ENCODE measurements at places on chromosomes 7 and 10. TPM values are rescaled to one million over a fixed set of nuclear protein-coding genes. Genes with fewer than 3 reads are reported as not detected.

DNA sequence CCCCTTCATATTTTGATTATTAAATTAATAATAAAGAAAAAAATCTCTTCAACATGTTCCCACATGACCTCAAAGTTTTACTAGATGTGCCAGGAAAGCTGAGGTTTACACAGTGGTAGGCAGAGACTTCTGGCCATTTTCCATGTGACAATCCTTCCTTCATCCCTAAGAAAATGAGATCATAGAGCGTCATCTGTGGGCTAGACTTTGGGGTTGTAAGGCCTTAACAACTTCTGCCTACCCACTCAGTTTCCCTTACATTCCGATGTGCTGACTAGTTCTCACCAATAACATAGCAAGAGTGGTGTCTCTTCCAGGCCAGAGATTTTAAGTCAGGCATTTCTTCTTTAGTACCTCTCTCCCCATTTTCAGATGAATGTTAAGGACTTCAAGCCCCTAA lies 171.1 kb upstream of the PHF14 start:
- no peak for DNase-seq

ACTR3C gene
- total RNA-seq = 8.7 TPM

LIPM gene
- not detected for total RNA-seq

CLIP2 gene
- 48.9 TPM for total RNA-seq

DNA sequence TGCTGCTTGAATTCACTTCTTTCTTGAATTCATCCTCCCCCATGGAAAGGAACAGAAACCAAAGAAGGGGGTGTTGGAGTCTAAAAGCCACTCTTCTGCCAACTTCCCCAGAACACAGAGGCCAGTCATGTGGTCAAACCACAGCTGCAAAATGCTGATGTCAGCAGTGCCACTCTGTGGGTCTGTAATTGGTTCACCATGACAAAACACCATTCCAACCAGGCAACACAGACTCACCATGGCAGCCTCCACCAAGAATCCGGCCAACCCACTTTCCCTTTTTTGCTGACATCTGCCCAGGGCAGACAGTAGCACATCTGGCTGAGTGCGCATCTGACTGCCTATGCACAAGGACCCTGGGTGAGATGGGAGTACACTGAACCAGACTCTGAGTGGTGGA lies 16.8 kb downstream of the OSBPL3 start:
- no peak for DNase-seq

GRCh38 chr10:70587045-70587658 lies 15.4 kb downstream of the PRF1 start:
- DNase-seq = no peak

SPAM1 gene
- not detected for total RNA-seq

- DNase-seq = no peak
Measured at GRCh38 chr7:138866353-138866752, 68.4 kb upstream of the ATP6V0A4 start.

GRCh38 chr10:74913377-74913979 lies 87.1 kb downstream of the KAT6B start:
- no peak for DNase-seq

CNPY1 gene
- total RNA-seq = not detected

NEUROG3 gene
- total RNA-seq = 0.93 TPM

ZFAND4 gene
- total RNA-seq = 10.0 TPM

STK31 gene
- total RNA-seq = 0.74 TPM

GRCh38 chr7:19091550-19092200 lies 25.8 kb downstream of the TWIST1 start:
- DNase-seq = no peak

DNA sequence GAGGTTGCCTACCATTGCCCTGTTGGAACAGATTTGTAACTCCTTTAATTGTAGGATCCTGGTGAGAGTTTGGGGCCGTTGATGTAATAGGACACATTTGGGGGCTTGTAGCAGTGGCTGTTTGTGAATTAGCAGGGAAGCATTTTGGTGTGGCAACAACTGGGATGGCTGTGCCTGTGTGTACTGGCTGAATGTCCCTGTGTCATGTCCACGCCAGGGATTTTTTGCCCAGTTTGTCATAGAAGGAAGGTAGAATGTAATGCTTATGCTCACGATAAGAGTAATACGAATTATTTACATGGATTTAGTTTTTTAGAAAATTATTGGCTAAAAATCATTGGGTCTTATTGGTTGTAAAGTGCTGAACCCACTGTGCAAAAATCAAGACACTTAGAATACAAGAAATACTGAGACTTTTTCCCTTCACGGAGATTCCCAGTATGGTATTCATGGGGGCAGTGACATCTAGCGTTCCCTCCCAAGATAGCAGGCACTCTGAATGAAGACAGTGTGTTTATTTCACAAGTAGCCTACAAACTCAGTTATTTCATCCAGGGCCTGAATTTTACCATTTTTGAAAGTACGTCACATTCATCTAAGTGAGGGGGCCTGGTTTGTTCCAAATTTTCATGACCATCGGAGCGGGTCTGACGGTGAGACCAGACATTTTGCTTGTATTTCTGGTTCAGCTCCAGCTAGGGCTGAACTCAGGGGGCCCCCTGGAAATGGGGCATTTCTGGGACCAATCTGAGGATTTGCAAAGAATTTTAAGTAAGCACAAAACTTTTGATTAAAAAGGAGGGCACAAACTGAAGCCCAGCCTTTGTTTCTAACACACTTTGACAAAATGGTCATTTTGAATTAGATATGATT lies 74.7 kb downstream of the CACNB2 start:
- DNase-seq = no peak

DNA sequence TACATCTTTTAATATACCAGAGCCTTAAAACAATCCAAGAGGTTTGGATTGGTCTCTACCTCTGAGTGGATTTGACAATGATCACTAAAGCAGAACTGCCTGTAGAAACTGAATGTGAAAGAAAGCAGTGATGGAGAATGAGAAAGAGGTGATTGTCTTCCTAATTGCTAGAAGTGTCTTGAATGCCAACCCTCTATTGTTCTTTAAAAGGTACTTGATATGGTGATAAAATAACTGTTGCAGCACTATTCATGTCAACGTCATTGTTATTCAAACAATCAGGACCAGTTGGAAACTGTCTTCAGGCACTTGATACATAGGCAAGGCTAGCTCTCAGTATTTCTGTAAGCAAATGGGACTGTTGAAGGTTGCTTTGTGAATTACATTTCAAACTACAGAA lies 47.9 kb upstream of the ITPRID1 start:
- no peak for DNase-seq

- no peak for DNase-seq
Measured at GRCh38 chr7:81534996-81535395, 234.9 kb downstream of the HGF start.

FAM221A gene
- 11.7 TPM for total RNA-seq

DNA sequence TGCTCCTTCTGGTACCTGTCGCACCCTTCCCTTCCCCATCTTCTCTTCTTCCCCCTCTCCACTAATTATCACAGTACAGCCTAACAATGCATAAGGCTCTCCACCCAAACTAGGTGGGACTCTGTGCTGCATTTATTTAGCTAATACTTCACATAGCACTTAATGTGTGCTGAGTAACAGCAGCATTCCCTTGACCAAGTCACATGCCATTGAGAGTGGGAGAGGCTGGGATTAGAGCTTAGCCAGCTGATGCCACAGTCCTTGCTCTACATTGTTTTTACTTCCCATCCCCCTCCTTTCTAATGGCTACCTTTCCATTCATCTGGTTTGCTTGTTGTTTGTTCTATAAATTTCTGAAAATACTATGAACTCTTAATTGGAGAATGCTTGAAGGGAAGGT lies 426.9 kb downstream of the LRMDA start:
- no peak for DNase-seq

DNA sequence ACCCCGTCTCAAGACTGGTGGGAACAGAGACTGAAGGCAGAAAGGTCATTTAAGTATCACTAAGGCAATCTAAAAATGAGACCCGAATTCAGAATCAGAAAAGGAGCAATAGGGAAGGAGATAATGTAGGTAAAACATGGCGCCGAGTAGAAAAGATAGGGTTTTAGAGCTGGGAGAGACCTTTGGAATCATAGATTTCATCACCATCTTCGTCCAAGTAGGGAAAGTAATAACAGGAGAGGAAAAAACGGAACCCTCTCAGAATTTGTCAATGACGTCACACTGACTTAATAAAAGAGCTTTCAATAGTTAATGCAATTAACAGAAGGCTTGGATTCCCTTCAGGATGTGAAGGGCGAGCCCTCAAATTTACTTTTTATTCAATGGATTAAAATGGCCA lies 1.0 kb upstream of the UBN2 start:
- no peak for DNase-seq

NOS3 gene
- 1.7 TPM for total RNA-seq

SPDYE16 gene
- total RNA-seq = 0.51 TPM

GRCh38 chr7:117044664-117045063 lies 91.4 kb downstream of the ST7 start:
- DNase-seq = no peak

GRCh38 chr7:34277016-34277802 lies 371.9 kb downstream of the BMPER start:
- no peak for DNase-seq

TOMM7 gene
- 222 TPM for total RNA-seq

DNA sequence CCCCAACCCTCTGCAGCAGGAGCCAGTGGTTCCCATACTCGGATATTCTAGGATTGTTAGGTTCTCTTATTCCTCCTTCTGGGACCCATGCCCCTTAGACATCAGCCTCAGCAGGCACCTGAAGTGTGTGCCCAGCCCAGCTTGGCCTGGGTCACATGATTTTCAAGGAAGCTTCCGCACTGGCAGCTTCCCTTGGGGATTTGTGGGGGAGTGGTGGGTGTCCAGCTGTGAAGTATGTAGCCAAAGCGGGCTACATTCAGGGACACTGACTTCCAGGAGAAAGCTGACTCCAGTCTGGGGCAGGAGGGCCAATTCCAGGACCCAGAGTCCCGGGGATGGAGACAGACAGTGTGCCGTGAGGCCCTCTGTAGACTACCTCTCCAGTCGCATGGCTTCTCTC lies 1.3 kb downstream of the LDB1 start:
- no peak for DNase-seq

PRXL2A gene
- 89.2 TPM for total RNA-seq
